ENCODE measurements at places on chromosomes 6 and 20. TPM values are rescaled to one million over a fixed set of nuclear protein-coding genes. Genes with fewer than 3 reads are reported as not detected.

DNA sequence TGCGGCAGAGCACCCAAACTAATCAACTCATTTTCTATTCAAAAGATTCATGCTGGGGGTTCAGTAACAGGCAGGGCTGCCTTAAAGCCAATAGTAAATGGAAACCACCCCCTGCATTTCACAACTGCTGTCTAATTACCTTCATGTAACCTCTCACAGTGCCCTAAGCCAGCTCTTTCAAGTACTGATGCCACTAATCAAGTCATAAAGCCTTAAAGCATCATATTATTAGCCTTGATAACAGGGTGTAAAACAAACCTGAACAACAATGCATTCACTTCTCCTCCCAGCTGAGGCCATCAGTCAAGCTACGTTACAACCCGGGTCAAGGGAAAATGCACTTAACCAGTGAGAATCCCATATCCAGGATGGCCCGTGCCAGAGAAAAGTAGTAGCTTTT lies 33.0 kb downstream of the TRERF1 start:
- H3K27ac ChIP-seq = no peak overlapping the region
- no peaks in the 10 kb centered on the region for H3K27me3 ChIP-seq
- H3K36me3 ChIP-seq = no peaks in the 10 kb centered on the region

DNA sequence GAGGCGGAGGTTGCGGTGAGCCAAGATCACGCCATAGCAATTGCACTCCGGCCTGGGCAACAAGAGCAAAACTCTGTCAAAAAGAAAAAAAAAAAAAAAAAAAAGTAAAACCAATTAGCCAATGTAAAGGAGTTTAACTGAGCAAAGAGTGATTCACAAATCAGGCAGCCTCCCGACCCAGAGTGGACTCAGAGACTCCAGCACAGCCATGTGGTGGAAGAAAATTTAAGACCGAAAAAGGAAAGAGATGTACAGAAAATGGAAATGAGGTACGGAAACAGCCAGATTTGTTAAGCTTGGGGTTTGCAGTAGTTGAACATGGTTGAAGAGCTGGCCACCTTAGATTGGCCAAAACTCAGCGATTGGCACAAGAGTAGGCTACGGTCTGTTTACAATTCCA lies 51.4 kb downstream of the ERMARD start:
- H3K27me3 ChIP-seq = peaks cover 7% of the 10 kb centered on the region
- H3K36me3 ChIP-seq = no peaks in the 10 kb centered on the region
- peaks cover 3% of the 10 kb centered on the region for H3K4me1 ChIP-seq
- no peak overlapping the region for H3K27ac ChIP-seq
- no peak for DNase-seq

- no peak overlapping the region for H3K4me3 ChIP-seq
- H3K4me1 ChIP-seq = no peaks in the 10 kb centered on the region
- H3K27me3 ChIP-seq = no peaks in the 10 kb centered on the region
- H3K36me3 ChIP-seq = no peaks in the 10 kb centered on the region
- H3K27ac ChIP-seq = no peak overlapping the region
- no peak for DNase-seq
These were observed 5.8 kb upstream of the IRAK1BP1 start for GRCh38 chr6:78861509-78861908.

GRCh38 chr20:64107736-64108457 lies 532 bp upstream of the NPBWR2 start:
- no peaks in the 10 kb centered on the region for H3K4me1 ChIP-seq
- no peak overlapping the region for H3K27ac ChIP-seq
- DNase-seq = no peak
- no peak overlapping the region for H3K4me3 ChIP-seq
- H3K36me3 ChIP-seq = no peaks in the 10 kb centered on the region
- peaks cover 12% of the 10 kb centered on the region for H3K27me3 ChIP-seq

GRCh38 chr6:20814494-20814893 lies 280.2 kb downstream of the CDKAL1 start:
- H3K4me3 ChIP-seq = no peak overlapping the region
- H3K27ac ChIP-seq = no peak overlapping the region
- no peaks in the 10 kb centered on the region for H3K36me3 ChIP-seq
- peaks cover 15% of the 10 kb centered on the region for H3K4me1 ChIP-seq
- H3K27me3 ChIP-seq = no peaks in the 10 kb centered on the region

DNA sequence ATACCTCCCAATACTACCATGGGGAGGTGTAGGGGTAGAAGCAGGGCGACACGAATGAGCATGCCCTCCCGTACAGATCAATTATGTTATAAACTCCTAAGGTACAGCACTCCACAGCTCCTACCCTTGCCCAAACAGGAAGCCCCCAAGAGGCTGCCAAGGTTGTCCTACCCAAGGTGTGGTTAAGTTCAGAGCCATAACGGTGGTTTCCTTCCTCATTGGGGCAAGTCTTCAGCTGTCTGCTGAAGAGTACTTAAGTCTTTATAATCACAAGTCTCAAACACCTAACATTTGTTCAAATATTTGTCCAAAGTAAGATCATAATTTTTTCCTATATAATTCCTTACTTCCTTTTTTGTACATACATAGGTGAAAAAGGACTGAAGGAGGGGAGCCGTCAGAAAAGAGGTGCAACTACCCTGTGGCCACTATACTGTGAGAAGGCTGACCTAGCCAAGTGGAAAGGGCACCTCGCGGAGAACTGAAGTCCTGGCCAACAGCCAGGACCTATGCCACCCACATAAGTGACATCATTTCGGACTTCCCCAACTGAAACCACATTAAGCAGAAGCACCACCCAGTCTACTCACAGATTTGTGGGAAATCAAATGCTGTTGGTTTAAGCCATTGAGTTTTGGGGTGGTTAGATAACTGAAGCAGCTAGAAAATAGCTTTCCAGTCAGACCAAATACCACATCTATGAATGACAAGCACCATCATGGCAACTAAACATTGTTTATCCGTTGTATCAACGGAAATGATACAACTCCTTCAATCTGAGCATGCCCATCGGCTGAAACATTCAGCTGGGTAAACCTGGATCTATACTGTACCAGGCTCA lies 2.9 kb upstream of the RAB22A start:
- peaks cover 2% of the 10 kb centered on the region for H3K36me3 ChIP-seq
- peaks cover 24% of the 10 kb centered on the region for H3K4me1 ChIP-seq

DNA sequence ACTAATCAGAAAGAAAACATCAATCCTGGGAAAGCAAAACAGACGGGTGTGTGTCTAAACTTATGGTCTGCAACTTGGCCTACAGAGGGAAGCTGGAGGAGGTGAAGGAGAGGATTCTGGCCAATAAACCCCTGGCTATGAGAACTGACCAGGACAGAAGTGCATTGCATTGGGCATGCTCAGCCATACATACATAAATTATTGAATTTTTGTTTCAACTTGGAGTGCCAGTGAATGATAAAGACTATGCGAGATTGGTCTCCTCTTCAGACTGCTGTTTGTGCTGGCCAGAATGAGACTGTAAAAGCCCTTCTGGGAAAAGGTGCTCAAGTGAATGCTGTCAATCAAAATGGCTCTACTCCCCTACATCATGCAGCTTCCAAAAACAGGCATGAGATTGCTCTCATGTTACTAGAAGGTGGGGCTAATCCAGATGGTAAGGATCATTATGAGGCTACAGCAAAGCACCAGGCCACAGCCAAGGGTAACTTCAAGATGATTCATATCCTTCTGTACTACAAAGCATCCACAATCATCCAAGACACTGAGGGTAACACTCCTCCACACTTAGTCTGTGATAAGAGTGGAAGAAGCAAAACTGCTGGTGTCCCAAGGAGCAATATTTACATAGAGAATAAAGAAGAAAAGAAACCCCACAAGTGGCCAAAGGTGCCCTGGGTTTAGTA lies 17.4 kb downstream of the ADNP start:
- no peaks in the 10 kb centered on the region for H3K27me3 ChIP-seq
- H3K4me3 ChIP-seq = no peak overlapping the region
- H3K4me1 ChIP-seq = peaks cover 47% of the 10 kb centered on the region
- H3K27ac ChIP-seq = peak overlapping the region; percentile 29
- H3K36me3 ChIP-seq = peaks cover 14% of the 10 kb centered on the region

GRCh38 chr6:147131532-147132128 lies 72.6 kb upstream of the STXBP5 start:
- H3K27ac ChIP-seq = no peak overlapping the region
- no peaks in the 10 kb centered on the region for H3K27me3 ChIP-seq
- H3K4me3 ChIP-seq = no peak overlapping the region
- DNase-seq = no peak
- H3K4me1 ChIP-seq = peaks cover 5% of the 10 kb centered on the region

GRCh38 chr6:79188107-79188506 lies 46.4 kb downstream of the HMGN3 start:
- H3K4me3 ChIP-seq = no peak overlapping the region
- no peak for DNase-seq
- no peaks in the 10 kb centered on the region for H3K27me3 ChIP-seq
- no peaks in the 10 kb centered on the region for H3K36me3 ChIP-seq
- no peaks in the 10 kb centered on the region for H3K4me1 ChIP-seq

- DNase-seq = no peak
- H3K36me3 ChIP-seq = no peaks in the 10 kb centered on the region
- H3K4me1 ChIP-seq = no peaks in the 10 kb centered on the region
- no peak overlapping the region for H3K4me3 ChIP-seq
These were observed 236.5 kb downstream of the CDKAL1 start for GRCh38 chr6:20770773-20771172.

GRCh38 chr6:90676516-90677300 lies 89.8 kb upstream of the MAP3K7 start:
- no peak overlapping the region for H3K4me3 ChIP-seq
- H3K27me3 ChIP-seq = no peaks in the 10 kb centered on the region
- no peak for DNase-seq
- H3K4me1 ChIP-seq = no peaks in the 10 kb centered on the region
- H3K27ac ChIP-seq = no peak overlapping the region

DNA sequence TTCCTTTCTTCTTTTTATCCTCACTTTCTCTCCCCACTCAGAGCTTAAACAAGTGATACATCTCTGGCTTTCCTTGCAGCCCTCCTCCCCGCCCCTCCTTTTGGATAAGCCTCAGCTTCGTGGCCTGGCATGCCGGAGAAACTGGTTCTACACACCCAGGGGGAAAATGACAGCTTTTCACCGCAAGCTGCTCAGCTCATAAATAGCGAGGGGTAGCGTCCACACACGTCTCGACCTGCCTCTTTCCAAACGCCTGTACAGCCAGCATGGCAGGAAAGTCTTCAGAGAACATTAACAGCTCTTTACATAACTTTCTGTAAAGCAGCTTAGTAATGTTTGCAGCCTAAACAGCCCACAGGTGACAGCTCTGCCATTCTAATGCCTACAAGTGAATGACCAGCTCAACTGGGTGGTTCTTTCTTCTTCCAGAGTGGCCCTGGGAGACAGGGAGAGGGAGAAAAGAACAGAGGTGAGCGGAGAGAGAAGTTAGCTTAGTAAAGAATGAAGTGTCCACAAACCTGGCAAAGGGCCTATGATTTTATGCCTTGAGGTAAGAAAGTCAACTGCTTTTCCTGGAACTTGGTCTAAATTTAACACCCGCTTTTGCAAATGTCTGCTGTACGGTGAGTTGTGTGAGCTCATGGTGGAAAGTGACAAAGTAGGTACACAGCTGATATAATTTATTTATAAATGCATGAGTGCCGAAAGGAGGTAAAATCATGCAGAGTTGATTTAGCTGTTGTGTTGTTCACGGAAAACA lies 251.5 kb downstream of the TFAP2A start:
- H3K27me3 ChIP-seq = no peaks in the 10 kb centered on the region
- DNase-seq = peak; percentile 81
- H3K36me3 ChIP-seq = no peaks in the 10 kb centered on the region

DNA sequence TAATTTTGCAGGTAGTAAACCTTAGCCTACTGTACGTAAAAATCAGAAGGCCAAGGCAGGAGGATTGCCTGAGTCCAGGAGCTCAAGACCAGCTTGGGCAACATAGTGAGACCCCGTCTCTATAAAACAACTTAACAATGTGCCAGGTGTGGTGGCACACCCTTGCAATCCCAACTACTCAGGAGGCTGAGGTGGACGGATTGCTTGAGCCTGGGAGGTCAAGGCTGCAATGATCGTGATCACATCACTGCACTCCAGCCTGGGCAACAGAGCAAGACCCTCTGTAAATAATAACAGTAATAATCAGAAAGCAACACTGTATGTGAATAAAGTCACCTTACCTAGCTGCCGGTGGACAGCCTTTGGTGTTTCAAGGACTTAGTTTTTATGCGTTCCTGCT lies 48.9 kb downstream of the MTHFD1L start:
- H3K27ac ChIP-seq = no peak overlapping the region
- H3K27me3 ChIP-seq = no peaks in the 10 kb centered on the region
- H3K4me3 ChIP-seq = no peak overlapping the region
- H3K36me3 ChIP-seq = no peaks in the 10 kb centered on the region

- peaks cover 13% of the 10 kb centered on the region for H3K4me1 ChIP-seq
- H3K27ac ChIP-seq = no peak overlapping the region
- H3K4me3 ChIP-seq = no peak overlapping the region
These were observed 69.2 kb upstream of the PIM1 start for GRCh38 chr6:37100745-37101144.

DNA sequence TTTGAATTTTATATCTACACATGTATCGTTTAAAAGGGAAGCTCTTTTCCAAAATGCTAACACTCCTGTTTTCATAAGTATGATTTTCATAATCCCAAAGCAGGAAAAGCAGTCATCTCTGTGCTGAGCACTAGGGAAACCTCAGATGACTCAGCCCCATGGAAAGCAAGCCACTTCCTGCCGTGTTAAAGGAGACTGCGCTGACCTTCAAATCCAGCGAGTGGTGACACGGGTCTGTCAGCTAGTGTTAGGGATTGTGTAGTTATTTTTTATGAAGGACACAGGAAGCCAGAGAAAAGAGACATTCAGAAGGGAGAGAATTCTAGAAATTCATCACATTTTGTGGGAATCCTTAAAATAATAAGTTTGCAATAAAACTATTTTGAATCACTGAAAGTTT lies 57.0 kb upstream of the CD93 start:
- peak overlapping the region; percentile 75 for H3K27ac ChIP-seq
- H3K36me3 ChIP-seq = no peaks in the 10 kb centered on the region
- H3K27me3 ChIP-seq = no peaks in the 10 kb centered on the region
- peaks cover 48% of the 10 kb centered on the region for H3K4me1 ChIP-seq
- H3K4me3 ChIP-seq = no peak overlapping the region

GRCh38 chr6:33124525-33124901 lies 48.7 kb downstream of the HLA-DPB1 start:
- DNase-seq = no peak
- H3K4me3 ChIP-seq = no peak overlapping the region
- H3K27ac ChIP-seq = no peak overlapping the region
- H3K27me3 ChIP-seq = peaks cover 16% of the 10 kb centered on the region
- no peaks in the 10 kb centered on the region for H3K4me1 ChIP-seq

GRCh38 chr6:130978660-130979396 lies 84.2 kb downstream of the EPB41L2 start:
- no peaks in the 10 kb centered on the region for H3K27me3 ChIP-seq
- DNase-seq = no peak
- H3K36me3 ChIP-seq = no peaks in the 10 kb centered on the region
- peaks cover 5% of the 10 kb centered on the region for H3K4me1 ChIP-seq

Gene CST4
- polyA plus RNA-seq = not detected

Gene MEI4
- polyA plus RNA-seq = 0.01 TPM

Gene NRN1
- polyA plus RNA-seq = 5.7 TPM

Gene CYP21A2
- polyA plus RNA-seq = 0.04 TPM

Gene FAM217A
- not detected for polyA plus RNA-seq

Gene HLA-DOA
- polyA plus RNA-seq = not detected

Gene PMEPA1
- 50.7 TPM for polyA plus RNA-seq

Gene NAA20
- 126 TPM for polyA plus RNA-seq

Gene IPCEF1
- polyA plus RNA-seq = 0.03 TPM

Gene SPATS1
- polyA plus RNA-seq = not detected

Gene ADGRB3
- polyA plus RNA-seq = not detected

Data from keratinocyte (primary cell).